Thoracic aorta (tissue), 2 donors: ENCODE measurements at places on chromosomes 4 and X.

DNA sequence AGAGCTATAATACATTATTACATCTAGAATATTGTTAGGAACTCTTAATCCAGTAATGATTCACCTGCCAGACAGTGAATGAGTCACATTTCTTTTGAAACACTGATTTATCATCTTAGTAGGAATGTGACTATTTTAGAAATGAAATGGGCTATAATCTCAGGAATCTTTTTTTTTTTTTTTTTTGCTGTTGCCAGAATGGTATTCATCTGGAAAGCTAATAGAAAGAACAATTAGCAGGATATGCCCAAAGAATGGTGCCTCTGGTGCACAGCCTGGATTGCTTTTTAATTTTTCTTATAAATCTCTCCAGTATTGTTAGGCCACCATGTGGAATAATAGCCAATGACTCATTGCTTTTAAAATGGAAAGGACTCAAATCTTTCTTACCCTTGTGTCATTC lies 181.1 kb upstream of the SMIM31 start:
- DNase-seq, result no peak

- no peak for DNase-seq
Observed at GRCh38 chr4:87532907-87533306, 3.7 kb upstream of the SPARCL1 start.

DNA sequence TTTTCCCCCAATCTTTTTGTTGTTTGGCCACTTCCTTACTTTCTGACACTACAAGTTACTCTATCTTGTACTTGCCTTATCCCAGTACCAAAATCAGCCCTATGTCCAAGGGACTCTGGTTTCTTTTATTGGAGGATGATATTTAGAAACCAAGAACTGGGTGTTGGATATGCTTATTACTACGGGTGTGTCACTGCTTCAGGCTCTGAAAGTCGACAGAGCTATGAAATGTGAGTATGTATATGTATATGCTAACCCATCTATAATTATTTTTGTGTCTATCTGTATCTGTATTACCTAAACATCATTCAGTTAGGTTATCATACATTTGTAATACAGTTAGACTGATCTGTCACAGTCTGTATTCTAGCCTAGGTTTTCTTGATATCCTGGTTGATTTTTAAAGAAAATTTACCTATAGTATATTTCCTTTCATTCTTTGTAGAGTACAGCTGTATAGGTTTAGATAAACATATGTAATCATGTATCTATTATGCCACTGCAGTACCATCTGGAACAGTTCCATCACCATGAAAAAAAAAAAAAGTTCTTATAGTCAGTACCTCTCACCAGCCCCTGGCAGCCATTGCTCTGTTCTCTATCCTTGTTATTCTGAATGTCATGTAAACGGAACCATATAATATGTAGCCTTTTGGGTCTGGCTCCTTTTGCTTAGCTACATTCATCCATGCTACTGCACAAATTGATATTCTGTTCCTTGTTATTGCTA lies 18.1 kb downstream of the SEC24B start:
- no peak for DNase-seq

DNA sequence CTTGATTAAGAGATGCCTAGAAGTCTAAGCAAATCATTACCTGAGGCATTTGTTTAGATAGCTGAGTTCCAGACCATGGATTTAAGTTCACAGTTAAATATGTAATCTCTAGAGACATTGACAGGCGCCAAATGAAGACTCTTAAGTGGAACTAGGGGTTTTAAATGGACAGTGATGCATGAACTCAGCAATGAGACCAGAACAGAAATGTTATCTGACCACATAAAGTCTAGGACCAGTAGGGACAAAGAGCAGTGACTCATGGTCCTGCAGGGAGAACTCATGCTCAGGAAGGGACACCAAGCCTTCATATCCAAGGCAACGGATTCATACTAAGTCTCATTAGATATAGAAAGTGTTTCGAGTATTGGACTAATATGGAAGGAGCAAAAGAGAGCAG lies 152.3 kb downstream of the PPARGC1A start:
- no peak for DNase-seq

DNA sequence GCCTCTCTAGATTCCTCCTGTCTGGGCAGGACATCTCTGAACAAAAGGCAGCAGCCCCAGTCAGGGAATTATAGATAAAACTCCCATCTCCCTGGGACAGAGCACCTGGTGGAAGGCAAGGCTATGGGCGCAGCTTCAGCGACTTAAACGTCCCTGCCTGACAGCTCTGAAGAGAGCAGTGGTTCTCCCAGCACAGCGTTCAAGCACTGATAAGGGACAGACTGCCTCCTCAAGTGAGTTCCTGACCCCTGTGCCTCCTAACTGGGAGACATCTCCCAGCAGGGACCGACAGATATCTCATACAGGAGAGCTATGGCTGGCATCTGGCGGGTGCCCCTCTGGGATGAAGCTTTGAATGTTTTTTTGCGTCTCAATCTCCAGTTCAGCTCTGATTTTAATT lies 262.2 kb downstream of the PARM1 start:
- DNase-seq, result no peak

GRCh38 chrX:71174795-71175194 lies 30.2 kb downstream of the NLGN3 start:
- no peak for DNase-seq

GRCh38 chr4:165191814-165192499 lies 15.4 kb upstream of the KLHL2 start:
- no peak for DNase-seq

DNA sequence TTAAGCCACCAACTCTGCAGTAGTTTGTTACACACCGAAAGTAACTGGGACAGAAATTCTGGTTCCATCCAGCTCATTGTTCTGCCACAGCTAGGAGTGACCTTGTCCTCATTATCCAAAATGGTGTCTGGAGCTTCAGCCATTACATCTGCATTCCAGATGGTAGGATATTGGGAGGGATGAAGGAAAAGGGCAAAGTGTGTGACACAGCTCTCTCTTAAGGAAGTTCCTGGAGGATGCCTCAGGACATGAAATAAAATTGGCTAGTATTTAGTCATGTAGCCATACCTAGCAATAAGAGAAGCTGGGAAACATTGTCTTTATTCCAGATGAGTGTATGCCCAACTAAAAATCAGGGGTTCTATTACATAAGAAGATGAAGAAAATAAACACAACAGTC lies 262.0 kb downstream of the BCOR start:
- DNase-seq, result no peak

GRCh38 chrX:154818916-154819770 lies 13.9 kb upstream of the MPP1 start:
- DNase-seq, result no peak

DNA sequence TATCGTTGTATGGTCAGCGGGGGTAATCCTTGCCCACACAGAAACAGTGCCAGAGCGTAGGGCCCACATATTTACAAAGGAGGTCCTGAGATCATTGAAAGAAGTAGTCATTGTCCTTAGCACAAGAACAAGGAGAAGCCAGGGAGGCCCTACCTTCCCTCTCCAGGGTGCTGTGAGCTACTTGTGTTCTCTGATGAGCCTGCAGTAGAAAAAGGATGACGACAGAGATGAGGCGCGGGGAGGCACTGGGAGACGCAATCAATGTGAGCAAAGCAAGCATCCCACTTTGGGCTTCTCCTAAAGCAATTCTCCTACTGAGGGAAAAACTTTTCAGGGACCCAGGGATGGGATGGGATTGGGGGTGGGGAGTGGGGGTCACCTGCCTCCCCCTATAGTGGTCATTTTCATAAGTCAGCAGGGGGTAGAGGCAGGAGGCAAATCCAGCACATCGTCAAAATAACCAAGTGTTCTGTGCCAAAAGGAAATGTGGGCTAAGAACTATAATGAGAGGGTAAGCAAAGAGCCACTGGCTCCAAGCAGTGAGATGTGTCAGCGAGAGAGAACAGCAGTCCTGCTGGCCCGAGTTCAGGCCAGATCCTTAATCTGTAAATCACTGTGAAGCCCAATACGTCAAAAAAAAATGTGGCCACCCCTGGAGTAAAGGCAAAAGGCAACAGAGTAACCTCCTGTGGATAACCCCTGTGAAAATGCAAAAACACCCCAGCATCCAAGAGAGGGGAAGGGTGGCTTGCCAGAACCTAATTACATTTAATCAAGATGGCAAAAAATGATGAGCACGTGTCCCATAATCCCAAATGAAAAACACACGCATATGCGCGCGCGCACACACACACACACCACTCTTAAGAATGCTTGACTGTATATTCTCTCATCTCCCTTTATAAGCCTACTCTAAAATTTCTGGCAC lies 136.6 kb upstream of the HHIP start:
- DNase-seq, result no peak

DNA sequence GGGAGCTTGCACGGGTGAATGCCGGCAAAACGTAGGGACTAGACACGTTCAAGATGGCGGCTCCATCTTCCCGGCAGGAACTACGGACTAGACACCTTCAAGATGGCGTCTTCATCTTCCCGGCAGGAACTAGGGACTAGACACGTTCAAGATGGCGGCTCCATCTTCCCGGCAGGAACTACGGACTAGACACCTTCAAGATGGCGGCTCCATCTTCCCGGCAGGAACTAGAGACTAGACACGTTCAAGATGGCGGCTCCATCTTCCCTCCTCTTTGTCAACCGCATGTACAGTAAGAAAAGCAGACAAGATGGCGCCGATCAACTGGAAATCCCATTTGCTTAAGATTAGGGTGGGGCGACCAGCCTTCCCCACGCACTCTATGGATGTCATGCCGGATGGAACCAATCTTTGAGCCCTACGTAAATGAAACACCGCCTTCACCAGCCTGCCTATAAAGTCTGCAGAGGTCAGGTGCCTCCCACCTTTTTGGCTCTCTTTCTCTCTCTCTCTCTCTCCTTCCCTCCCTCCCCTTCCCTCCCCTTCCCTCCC lies 222.4 kb downstream of the CRLF2 start:
- DNase-seq, result no peak

DNA sequence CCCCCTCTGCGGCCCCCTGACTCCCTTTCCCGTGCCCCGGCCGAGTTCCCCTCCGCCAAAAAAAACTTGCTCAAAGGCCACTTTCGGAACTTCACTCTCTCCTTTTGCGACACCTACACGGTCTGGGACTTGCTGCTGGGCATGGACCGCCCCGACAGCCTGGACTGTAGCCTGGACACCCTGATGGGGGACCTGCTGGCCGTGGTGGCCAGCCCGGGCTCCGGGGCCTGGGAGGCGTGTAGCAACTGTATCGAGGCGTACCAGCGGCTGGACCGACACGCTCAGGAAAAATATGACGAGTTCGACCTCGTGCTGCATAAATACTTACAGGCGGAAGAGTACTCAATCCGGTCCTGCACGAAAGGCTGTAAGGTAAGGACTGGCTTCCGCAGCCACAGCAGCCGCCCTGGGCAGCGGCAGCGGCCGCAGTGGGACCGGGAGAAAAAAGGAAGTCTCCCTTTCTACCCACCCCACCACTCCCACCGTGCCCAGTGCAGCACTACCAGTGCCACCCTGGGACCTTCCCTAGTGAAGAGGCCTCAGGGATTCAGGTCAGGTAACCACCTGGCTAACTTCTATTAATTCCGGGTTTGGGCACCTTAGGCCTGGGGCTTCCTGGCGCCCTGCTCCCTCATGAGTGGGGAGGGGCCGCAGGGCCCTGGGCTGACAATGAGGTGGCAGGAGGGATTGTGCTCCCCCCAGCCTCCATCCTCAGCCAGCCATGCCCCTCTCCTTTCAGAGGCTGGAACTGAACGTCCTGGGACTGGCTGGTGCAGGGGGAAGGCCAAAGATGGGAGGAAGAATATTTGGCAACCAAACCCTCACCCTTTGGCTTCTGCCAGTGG lies 1.9 kb downstream of the NALF2 start:
- DNase-seq, result no peak

DNA sequence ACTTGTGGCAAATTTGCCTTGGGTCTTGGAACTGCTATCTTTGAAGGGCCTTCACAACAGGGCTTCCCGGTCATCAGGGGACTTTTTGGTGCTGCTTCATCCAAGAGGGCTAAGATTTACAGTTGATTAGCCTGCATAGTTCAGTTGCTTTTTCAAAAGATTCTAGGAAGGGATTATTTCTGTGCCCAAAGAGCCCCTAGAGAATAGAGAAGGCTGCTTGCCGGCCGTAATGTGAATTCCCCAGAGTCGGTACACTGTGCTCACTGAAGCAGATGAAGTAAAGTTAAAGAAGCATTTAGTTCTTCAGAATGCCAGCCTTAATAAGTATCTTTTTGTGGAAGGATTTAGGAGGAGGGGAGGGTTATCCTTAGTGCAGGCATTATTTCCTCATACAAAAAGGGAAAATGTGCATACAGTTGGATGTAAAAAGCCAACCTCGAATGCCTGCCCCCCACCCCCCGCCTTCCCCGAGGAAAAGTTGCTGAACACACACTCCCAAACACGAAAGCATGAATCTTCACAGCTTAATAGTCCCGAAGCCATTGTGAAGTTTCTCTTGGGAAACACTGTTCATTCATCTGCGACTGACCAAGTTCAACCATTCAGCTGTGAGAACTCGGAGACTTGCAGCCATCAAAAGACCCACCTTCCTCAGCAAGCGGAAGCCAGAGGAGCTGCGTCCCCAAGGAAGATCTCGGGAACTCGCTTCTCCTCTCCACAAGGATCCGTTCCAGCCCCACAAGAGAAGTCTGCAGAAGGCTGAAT lies 47.6 kb downstream of the ANOS1 start:
- no peak for DNase-seq

GRCh38 chrX:25124391-25124790 lies 108.6 kb upstream of the ARX start:
- DNase-seq, result no peak

DNA sequence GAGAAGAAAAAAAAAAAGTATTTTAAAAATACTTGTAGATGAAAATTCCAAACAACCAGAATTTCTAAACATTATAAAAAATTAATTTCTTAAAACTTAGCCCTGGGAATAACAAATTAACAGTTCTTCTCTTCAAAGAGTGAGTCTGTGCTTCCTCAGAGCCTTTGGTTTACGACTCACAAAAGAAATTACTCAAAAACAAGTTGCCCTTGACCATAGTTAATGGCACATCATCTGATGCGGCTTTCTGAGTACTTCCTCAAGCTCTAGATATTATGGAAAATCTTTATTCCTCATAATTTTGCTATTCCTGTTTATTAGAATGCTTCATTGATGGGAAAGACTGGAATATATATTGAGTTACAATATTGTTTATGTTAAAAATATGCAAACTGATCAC lies 23.7 kb downstream of the TAPT1 start:
- DNase-seq, result no peak

DNA sequence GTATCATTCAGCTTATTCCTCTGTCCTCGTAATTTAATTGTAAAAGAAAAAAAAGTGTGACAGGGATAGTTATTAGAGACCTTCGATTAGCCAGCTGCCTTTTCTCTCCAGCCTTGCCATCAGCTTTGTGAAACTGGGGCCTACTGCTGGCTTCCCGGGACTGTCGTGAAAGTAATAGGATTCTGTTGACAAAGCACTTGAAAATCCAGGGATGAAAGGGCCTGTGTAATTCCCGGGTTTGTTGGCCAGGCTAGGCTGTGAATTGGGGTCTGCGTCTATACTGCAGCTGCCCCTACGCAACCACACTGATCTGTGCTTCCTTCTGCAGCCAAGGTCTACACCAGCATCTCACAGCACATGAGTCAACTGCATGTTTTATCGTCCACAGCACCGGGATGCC lies 120.4 kb upstream of the SCML1 start:
- DNase-seq, result no peak

DNA sequence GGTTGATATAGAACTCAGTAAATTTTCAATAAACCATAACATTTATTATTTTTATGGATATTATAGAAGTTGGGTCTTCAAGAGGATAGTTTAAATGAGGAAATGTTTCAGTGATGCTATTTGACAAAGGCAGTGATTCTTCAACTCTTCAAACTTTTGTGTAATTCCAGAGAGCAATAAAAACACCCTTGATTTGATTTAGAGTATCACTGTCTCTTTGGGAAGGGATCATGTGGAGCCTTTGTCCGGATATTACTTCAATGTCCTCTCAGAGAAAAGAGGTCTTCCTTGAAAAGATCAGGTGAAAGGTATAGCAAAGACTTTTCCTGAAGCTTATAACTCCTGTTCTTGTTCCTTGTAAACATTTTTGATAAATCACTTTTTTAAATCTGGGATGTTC lies 23.3 kb downstream of the GLRA3 start:
- no peak for DNase-seq
